ENCODE measurements at places on chromosomes 3 and 15. TPM values are rescaled to one million over a fixed set of nuclear protein-coding genes. Genes with fewer than 3 reads are reported as not detected.
A peak's percentile ranks its signal among the peaks of the same experiment; 100 is the strongest.

CCDC9B gene
- total RNA-seq: 168 TPM

CAPN3 gene
- 0.18 TPM for total RNA-seq

FETUB gene
- not detected for total RNA-seq

IDH3A gene
- 67.8 TPM for total RNA-seq

ACOX2 gene
- total RNA-seq: 2.8 TPM

DNA sequence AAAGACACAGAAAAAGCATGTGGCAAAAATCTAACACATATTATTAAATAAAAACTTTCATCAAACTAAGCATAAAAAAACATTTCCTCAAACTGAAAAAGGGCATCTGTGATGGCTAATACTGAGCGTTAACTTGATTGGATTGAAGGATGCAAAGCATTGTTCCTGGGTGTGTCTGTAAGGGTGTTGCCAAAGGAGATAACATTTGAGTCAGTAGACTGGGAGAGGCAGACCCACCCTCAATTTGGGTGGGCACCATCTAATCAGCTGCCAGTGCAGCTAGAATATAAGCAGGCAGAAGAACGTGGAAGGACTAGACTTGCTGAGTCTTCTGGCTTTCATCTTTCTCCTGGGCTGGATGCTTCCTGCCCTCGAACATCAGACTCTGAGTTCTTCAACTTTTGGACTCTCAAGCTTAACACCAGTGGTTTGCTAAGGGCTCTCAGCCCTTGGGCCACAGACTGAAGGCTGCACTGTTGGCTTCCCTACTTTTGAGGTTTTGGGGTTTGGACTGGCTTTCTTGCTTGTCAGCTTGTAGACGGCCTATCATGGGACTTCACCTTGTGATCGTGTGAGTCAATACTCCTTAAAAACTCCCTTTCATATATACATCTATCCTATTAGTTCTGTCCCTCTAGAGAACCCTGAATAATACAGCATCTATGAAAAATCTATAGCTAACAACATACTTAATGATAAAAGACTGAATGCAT lies 45.4 kb downstream of the DAZL start:
- DNase-seq: no peak

- no peak for DNase-seq
These were observed 5.7 kb upstream of the FOXB1 start for GRCh38 chr15:59998305-59998949.

DNA sequence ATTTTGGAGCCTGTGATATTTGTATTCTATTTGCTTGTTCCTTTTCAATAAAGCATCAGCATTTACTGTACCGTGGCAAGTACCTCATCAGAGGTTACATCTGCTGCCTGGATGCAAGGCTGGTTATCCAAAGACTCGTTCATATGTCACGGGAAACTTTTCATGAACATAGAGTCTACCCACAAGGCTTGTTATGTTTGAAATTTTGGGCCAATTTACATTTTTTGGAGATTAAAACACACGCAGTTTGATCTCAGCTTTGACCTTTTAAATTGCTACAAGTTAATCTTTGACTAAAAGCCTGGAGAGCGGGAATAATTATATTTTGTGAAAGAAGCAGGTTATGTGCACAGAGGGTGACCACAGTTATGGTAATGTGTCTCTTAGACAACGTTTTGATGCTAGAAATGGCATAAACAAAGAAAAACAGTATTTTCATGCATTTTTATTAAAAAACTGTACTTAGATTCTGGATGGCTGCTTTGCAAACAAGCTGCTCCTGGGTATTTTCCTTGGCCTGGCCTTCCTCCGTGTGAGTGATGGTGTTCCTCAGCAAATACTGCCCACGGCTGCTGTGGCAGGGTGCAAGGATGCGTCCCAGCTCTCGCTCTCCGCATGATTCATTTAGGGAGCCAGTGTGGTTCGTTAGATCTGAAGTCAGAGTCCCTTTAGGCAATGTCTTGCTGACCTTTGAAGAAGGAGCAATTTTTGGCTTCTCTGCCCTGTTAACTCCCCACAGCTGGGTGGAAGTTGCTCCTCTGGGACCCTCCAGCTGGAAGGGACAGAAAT lies 27.1 kb downstream of the CHST2 start:
- no peak for DNase-seq

- DNase-seq: no peak
These were observed 220.3 kb downstream of the CACNA2D3 start for GRCh38 chr3:54342676-54343075.

- DNase-seq: peak; percentile 83
These were observed 8.4 kb upstream of the HRH1 start for GRCh38 chr3:11145888-11146287.

DNA sequence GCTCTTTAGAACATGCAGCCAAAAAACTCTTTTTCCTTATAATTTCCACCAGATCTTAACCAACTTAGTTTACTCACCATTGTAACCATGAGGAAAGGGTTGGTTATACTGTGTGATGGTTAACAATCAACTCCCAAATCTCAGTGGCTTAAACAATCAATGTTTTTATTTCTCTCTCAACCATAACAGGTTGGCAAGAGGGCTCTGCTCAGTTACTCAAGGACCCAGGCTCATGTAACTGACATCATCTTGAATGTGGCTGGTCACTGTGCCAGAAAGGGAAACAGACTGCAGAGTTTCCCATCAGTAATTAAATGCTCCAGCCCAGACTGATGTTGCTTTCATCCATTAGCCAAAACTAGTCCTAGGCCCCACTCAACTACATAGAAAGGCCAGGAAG lies 69.0 kb downstream of the ANKRD28 start:
- DNase-seq: no peak

DNA sequence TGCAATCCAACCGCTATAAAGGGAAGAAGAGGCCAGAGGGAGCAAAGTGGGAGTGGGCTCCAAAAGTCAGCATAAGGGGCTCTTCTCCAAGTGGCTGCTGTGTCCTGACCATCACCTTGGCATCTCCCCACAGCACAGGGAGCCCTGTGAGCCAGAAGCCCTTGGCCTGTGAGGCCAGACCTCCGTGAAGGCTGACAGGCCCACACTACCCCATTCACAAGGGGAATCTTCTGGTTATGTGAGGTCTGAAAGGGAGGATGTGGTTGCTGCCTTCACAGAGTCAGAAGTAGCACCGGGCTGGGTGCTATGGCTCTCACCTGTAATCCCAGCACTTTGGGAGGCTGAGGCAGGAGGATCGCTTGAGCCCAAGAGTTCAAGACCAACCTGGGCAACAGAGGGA lies 2.6 kb upstream of the ULK3 start:
- no peak for DNase-seq

DNA sequence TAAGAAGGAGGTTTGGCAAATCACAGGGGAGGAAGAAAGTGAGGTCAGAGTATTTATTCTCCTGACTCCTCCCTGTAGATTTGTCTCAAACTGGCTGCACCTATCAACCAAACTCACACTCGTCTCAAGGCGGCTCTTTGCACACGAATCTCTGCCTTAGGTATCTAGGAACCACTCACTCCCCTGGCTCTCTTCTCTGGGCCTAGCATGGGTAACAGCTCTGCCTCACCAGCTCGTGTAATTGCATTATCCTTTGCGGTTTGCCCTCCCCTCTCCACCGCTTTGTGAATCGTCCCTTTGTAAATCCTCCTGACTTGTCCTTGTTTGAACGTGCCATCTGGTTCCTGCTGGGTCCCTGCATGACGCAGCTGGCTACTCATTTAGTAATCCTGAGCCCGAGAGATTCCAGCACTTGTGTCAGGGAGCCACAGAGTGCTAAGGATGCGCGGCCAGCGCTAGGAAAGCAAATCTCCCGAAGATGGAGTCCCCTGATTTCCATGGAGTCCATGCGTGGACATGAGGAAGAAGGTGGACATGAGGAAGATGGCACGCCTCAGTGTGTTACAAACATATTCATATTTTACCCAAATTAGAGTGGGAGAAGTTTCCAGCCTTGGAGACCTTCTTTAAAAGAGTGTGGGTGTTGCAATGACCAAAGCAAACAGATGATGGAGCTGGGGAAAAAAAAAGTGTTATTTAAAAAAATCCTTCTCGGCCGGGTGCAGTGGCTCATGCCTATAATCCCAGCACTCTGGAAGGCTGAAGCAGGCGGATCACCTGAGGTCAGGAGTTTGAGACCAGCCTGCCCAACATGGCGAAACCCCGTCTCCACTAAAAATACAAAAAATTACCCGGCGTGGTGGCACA lies 26.7 kb downstream of the NRROS start:
- DNase-seq: peak; percentile 74

GRCh38 chr3:24020036-24020691 lies 75.1 kb downstream of the NR1D2 start:
- DNase-seq: no peak

- no peak for DNase-seq
These were observed at the start of gene FGF12 for GRCh38 chr3:192727032-192727847. TSS of gene FGF12 (minus strand) at chr3:192727541.

Measured in PC-9 (cell line).